ENCODE measurements at places on chromosomes 12 and 14.

- no peak for DNase-seq
These were observed 38.0 kb downstream of the GRIP1 start for GRCh38 chr12:66640691-66641460.

GRCh38 chr14:76597387-76597786 lies 163.9 kb upstream of the VASH1 start:
- no peak for DNase-seq

DNA sequence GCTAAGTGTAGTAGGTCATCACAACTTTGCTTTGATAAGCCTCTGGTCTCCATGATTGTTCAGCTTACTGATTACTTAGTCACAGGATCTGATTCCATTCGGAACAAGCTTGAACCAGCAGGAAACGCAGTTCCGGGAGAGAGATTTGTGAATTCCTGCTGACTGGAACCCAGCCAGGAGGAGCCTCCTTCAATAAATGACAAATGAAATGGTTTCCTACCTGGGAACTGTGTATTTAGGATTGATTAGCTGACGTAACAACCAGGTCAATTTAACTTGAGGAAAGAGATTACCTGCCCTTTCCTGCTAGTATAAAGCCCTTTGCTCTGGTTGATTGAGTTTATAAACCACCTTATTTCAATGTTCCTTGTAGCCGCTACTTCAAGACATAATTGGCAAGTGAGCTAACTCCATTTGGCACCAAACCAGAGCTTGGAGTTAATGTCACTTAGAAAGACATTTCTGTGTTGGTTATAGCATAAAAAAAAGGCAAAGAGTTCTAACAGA lies 35.1 kb upstream of the KCNH3 start:
- no peak for DNase-seq

GRCh38 chr12:3820122-3820521 lies 53.1 kb downstream of the PARP11 start:
- no peak for DNase-seq

DNA sequence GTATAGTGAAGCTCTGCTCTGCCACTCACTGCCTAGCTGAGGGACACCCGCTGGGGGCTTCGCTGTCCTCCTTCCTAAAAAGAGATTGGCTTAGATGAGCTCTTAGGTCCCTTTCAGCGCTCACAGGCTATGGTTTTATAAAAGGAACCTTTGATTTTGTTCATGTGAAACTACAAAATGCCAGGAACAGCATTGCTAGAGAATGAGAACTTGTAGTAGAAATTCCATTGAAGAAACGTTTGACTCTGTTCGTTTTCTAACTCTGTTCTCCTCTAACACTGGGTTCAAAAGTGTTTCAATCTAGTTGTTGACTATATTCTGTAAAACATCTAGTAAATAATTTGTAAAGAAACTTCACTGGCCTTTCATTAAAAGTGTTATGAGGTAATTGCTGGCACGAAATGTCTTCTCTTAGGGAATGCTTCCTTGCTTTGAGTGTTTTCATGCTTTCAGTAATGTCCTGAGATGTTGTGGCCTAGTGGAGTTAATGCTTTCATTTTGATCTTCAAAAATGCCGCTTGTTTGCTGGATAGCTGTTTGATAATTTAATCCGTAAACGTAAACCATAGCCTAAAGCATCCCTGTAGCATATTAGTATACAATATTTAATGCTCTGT lies 1.6 kb downstream of the MARK3 start:
- peak; percentile 7 for DNase-seq

DNA sequence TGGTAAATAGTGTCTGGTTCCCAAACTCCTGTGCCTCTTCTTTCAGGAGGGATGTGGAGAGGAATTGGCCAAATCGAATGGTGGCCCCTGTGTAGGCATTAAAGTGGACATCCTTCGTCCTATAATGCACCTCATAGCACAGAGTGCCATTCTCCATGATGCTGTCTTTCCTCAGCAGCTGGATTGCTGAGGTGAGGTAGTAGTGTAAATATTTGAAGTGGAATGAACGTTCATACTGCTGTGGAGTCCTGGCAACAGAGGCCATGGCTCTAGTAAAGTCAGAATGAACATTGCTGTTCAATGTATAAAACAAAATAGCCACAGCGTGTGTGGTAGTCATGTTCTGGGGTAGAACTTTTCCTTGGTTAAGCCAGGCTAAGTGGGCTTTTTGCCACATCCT lies 2.7 kb downstream of the ART4 start:
- no peak for DNase-seq

- no peak for DNase-seq
These were observed 187.2 kb downstream of the RPL10L start for GRCh38 chr14:46464341-46464740.

GRCh38 chr12:89364058-89364457 lies 11.8 kb upstream of the DUSP6 start:
- no peak for DNase-seq
